Stimulated activated CD8-positive, alpha-beta memory T cell treated with anti-CD3 and anti-CD28 coated beads, Interleukin-7, amount 100 ng/mL, for 48 hours (primary cell): ENCODE measurements at places on chromosomes 4 and X.

GRCh38 chrX:25043192-25043591 is 27.4 kb upstream of the ARX start:
- no peak for DNase-seq

GRCh38 chr4:159443975-159444374 is 341.1 kb downstream of the RAPGEF2 start:
- DNase-seq = no peak

DNA sequence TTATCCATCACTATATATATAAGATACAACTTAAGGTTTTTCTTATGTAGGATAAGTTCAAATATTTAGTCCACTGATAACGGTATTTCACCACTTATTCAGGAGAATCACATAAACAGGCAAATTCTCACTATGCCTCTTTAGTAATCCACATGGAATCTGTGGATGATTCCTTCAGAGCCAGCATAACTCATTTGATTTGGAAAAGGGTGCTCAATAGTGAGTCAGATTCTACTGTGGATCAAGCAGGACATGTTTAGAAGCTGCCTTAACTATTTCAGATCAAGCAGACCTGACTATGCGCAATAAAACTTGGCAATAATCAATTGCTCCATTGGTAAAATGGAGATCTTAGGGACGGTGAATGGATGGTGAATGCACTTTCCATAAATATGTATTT is 184.1 kb downstream of the CBR4 start:
- no peak for DNase-seq

GRCh38 chr4:87804871-87805270 is 5.5 kb downstream of the IBSP start:
- DNase-seq = no peak

GRCh38 chr4:76931087-76931486 is 18.5 kb upstream of the SEPTIN11 start:
- DNase-seq = no peak

- DNase-seq = no peak
These were observed 25.2 kb downstream of the CENPC start for GRCh38 chr4:67520141-67520540.
